ENCODE measurements at places on chromosomes 4 and X.

GRCh38 chr4:5385741-5386311 is 322.5 kb downstream of the EVC2 start:
- no peak for DNase-seq

GRCh38 chrX:16966752-16967448 is 20.4 kb downstream of the REPS2 start:
- no peak for DNase-seq

- DNase-seq = no peak
Observed at GRCh38 chrX:118702741-118703140, 24.7 kb upstream of the IL13RA1 start.

DNA sequence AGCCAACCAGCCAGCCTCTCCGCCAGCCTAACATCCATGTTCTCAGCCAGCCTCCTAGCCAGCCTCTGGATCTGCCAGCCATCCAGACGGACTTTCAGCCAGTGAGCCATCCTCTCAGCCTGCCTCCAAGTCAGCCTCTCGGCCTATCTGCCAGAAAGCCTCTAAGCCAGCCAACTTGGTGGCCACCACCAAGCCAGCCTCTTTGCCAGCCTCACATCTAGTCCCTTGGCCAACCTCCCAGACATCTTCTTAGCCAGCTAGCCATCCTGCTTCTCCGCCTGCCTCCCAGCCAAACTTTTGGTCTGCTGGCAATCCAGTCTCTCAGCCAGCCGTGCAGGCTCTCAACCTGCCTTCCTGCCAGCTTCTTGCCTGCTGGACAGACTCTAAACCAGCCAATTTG is 16.4 kb upstream of the ARAP2 start:
- DNase-seq = no peak

DNA sequence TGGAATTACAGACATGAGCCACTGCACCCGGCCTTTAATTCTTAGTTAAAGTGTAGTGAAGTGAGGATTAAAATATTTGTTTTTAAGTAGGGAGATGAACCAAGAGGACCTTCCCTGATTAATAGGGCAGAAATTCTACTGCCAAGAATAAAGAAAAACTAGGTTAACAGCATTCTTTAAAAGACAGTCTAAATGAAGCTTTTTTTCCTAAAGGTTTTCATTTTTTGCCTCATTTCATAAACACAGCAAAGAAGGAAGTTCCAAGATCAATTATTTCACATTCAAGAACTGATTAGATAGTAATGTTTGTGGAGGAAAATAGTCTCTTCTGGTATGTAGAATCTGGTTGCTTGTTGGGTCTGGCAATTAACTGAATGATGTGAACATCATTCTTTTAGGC is 112.1 kb upstream of the ARSJ start:
- DNase-seq = no peak

DNA sequence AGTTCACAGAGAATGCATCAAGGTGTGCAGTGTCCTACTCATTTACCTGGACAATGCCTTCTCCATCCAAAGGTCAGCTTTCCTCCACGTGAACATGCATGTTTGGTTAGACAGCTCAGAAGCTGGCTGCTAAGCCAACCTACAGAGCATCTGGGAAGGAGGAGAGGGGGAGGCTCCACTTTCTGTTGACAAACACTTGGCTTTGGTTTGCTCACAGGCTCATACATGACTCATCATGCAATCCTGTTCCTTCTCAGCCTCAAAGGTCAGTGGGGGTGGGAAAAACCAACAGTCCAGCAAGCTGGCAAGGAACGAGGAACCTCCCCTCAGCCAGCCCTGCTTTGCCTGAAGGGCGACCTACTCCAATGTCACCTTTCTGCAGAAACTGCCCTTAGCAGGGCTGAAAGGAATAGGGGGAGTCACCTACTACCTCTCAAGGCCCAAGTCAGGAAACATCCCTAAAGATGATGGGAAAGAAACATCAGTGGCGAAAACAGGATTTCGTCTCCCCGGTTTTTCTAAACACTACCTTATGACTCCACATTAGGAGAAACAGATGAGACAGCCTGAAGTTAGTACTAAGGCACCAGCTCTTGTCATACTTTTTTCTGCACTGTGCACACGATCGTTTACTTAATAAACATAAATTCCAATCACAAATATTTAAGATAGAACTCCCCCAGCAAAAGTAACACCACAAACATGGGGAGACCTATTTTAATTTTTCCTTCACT is 37.9 kb downstream of the RELL1 start:
- peak; percentile 58 for DNase-seq

DNA sequence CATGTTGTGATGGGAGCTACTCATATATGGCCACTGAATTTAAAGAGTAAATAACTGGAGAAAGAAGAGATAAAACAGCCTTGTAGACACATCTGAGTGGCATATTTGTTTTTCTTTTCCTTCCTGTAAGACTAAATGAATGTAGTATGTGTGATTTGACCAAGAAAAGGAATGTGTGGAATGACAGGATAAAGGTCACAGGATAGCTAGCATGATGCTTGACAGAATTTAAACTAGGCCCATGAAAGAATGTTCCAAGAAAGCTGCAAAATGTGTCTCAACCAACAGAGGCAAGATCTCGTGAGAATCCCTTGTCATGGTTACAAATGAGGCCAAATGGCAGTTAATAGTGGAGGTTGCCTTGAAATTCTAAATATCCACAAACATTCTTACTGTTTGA is 137.0 kb downstream of the KCNIP4 start:
- DNase-seq = no peak

DNA sequence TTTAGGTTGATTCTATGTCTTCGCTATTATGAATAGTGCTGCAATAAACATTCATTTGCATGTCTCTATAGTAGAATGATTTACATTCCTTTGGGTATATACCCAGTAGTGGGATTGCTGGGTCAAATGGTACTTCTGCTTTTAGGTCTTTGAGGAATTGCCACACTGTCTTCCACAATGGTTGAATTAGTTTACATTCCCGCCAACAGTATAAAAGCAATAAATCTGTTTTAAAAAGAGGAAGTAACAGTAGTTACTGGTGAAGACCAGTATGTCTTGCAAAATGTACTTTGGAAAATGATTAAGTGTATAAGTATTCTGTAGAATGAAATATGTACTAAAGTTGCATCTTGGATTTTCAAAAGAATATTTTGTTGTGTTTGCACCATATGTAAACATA is 77.3 kb downstream of the SHROOM4 start:
- no peak for DNase-seq

DNA sequence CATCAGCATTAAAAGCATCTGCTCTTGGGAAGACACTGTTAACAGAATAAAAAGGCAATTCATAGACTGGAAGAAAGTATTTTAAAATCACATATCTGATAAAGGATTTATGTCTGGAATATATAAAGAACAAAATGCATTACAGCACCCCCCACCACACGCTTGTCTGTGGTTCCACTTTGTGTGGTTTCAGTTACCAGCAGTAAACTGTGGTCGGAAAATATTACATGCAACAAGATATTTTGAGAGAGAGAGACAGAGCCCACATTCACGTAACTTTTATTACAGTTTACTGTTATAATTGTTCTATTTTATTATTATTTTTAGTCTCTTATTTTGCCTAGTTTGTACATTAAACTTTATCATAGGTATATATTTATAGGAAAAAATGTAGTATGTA is 21.2 kb upstream of the PDE6B start:
- DNase-seq = no peak

DNA sequence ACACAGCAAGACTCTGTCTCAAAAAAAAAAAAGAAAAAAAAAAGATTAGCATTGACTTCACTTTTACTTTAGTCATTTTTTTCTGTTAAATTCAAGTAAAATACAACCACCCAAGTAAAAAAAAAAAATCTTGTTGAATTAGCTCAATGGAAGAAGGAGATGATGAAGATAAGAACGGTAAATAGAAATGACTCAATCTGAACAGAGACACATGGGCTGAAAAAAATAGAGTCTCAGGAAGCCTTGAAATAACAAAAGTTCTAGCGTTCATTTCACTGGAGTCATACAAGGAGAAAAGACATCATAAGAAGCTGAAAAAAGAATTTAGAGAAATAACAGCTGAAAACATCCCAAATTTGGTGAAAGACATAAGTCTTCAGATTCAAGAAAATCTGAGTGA is 75.5 kb downstream of the CASP3 start:
- no peak for DNase-seq

DNA sequence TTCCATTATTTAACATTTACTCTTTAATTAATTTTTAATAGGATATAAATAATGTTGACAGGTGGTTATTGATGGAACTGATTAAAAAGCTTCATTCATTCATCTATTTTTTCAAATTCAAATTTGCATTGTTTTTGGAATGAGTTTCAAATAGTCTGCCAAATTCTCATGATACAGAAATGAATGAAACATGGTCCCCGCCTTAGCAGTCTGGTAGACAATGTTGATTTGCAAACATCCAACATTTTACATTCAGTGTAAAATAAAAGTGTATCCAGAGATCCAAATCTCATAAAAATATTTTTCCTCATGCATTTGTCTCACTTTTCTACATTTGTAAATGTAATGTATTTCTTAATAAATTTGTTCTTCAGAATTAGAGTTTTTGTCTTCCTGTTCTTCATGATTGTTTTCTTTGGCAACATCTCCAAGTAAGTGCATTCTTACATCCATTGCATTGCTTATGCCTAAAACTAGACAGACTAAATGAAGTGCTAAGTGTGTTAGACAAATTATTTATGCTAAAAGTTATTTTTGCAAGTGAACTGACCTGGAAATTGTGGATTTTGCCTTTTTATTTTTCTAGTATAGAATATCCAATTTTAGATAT is 142.3 kb downstream of the PCDH18 start:
- DNase-seq = no peak

GRCh38 chr4:111464251-111465045 is 680.8 kb upstream of the FAM241A start:
- no peak for DNase-seq

DNA sequence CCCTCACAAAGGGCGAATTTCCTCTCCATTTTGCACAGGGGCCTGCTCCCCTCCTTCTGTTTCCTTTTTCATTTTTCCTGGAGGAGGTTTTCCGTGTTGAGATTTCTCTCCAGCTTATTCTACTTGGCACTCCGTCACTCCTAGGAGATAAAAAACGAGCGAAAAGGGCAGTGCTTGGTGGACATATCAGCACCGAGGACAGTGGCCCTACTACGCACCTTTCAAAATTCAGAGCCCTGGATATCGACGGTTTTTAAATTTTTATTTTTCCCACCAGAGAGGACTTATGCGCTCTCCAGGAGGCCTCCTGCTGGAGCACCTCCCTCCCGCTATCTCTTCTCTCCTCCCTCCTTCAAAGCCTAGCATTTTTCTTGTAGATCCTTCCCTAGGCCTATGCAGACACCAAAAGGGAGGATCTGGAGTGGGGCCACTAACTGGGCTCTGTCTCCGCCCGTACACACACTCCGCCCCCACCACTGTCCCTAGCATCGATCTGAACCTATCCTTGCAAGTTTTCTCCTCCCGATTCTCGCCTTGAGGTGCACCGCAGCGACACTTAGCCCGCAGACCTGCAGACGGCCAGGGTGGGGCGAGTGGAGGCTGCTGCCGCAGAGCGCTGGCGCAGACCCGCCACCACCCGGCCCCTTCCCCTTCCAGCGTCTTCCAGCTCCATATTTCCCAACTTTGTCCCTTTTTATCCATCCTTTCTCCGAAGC is 8.5 kb upstream of the TCEAL9 start:
- no peak for DNase-seq

DNA sequence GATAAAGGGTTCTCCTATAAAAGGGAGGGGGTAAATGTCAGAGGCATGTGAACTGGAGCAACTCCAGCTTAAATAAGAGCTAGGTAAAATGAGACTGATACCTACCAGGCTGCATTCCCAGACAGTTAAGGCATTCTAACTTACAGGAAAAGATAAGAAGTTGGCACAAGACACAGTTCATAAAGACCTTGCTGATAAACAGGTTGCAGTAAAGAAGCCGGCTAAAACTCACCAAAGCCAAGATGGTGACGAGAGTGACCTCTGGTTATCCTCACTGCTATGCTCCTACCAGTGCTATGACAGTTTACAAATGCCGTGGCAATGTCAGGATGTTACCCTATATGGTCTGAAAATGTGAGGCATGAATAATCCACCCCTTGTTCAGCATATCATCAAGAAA is 13.1 kb upstream of the SULT1B1 start:
- no peak for DNase-seq

DNA sequence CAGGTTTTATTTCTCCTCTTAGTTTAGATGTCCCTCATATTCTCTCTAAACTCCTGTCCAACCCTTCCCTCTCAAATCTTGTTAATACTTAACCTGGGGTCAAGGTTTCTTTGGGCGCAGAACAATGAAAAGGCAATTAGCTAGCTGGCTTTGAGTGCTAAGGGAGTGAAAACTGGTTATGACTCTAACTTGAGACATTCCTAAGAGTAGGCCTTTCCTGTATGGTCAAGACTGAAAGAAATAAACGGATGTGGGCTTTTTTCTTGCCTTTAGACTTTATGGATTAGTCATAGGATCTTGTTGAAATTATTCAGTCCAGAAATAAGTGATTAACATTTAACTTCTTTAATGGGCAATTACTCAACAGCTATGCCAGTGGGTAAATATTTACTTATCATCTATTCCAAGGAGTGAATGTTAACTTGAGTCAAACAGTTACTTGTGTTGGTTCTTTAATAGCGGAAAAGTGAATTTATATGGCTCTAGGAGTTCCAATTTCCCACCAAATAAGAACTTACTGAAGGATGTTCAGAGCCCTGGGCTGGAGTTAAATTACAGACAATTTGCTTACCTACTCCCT is 141.7 kb upstream of the SCML1 start:
- no peak for DNase-seq

DNA sequence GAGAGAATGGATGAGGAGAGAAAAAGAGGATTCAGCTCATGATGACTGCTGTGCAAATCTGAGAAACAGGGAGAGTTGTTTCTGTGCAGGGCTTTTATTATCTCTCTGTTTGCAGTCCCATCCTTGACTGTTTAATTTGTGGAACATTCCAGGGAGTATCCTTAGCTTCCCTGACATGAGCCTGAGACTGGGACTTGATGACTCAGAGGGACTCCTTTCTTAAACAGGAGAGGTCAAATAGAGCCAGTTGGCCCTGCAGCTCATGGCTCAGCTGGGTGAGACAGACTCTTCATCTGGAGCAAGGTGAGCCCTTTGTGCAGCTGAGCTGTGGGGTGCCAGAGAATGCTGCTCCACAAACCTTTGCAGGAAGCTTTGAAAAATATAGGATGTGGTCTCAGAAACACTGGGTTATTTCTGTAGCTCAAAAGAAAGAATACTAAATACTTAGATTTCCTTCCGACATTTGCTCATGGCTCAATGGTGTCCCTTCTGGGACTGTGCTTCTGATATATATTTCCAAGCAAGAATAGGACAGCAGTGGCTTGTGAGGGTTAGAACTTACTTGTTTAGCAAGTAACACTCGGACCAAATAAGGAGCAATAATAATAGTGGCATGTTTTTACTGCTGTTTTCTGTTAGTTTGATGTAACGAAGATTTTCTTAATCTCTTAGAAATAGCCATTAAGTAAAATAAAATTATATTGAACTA is 14.5 kb downstream of the ARHGAP24 start:
- DNase-seq = peak; percentile 30

- peak; percentile 42 for DNase-seq
Observed at GRCh38 chrX:109890910-109891502, 111.9 kb upstream of the TMEM164 start.

GRCh38 chrX:6071731-6072130 is 156.9 kb downstream of the NLGN4X start:
- DNase-seq = no peak

GRCh38 chrX:153688071-153688470 is 345 bp downstream of the SLC6A8 start:
- DNase-seq = no peak
